Activated naive CD8-positive, alpha-beta T cell treated with anti-CD3 and anti-CD28 coated beads, Interleukin-2, amount 50 U/mL, for 24 hours (primary cell): ENCODE measurements at places on chromosomes 6 and 20.

- peak overlapping the region; percentile 77 for H3K27ac ChIP-seq
- H3K36me3 ChIP-seq: no peaks in the 10 kb centered on the region
- no peak overlapping the region for H3K4me3 ChIP-seq
- peaks cover 83% of the 10 kb centered on the region for H3K4me1 ChIP-seq
- no peak for DNase-seq
- no peaks in the 10 kb centered on the region for H3K27me3 ChIP-seq
Observed at GRCh38 chr6:90402831-90403192, 106.2 kb upstream of the BACH2 start.

DNA sequence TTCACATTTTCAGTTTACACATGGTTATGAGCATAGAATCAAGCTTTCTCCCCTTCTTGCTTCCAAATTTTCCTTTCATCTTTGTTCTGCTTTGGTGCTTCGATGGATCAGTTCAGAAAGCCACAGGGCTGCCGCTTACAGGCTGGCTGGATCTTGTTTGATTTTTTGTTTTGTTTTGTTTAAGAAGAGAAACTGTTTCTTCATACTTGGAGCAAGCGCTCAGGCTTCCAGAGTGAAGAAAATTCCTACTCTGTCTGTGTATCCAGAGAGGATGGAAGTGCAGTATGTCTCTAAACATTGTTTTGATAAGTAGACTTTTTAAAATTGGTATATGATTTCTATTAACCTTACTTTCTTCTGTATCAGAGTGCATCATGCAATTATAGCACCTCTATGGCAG is 66.9 kb downstream of the ARID1B start:
- no peak overlapping the region for H3K4me3 ChIP-seq
- peaks cover 7% of the 10 kb centered on the region for H3K36me3 ChIP-seq
- H3K27me3 ChIP-seq: no peaks in the 10 kb centered on the region
- H3K4me1 ChIP-seq: peaks cover 84% of the 10 kb centered on the region
- no peak for DNase-seq
- H3K27ac ChIP-seq: no peak overlapping the region

GRCh38 chr6:32968867-32969684 is 682 bp downstream of the BRD2 start:
- peaks cover 38% of the 10 kb centered on the region for H3K4me1 ChIP-seq
- H3K27me3 ChIP-seq: no peaks in the 10 kb centered on the region
- peak; percentile 76 for DNase-seq

- H3K36me3 ChIP-seq: no peaks in the 10 kb centered on the region
- no peaks in the 10 kb centered on the region for H3K4me1 ChIP-seq
- no peak for DNase-seq
- H3K4me3 ChIP-seq: no peak overlapping the region
Observed at GRCh38 chr20:19881990-19882389, 123.9 kb downstream of the RIN2 start.

DNA sequence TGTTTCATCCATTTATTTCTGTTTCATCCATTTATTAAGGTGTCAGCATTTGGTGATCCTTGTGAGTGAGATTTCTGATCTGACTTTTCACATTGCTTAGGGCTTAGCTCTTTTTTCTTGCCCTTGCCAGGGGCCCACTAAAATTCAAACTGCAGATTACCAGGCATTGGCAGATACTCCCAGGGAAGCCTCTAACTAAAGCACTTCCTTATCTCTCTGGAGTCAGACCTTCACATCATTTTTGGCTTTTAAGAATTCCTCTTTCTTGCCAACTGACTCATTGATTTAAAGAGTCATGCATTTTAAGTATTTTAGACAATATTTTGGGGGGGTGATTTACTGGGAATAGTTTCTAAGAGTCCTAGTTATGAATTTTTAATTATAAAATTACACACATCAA is 2.6 kb upstream of the WFDC8 start:
- no peak overlapping the region for H3K4me3 ChIP-seq
- no peak for DNase-seq
- H3K36me3 ChIP-seq: no peaks in the 10 kb centered on the region
- no peaks in the 10 kb centered on the region for H3K4me1 ChIP-seq
- H3K27ac ChIP-seq: no peak overlapping the region

GRCh38 chr20:17759449-17759848 is 59.7 kb downstream of the BANF2 start:
- peaks cover 1% of the 10 kb centered on the region for H3K27me3 ChIP-seq
- no peak overlapping the region for H3K27ac ChIP-seq
- H3K4me1 ChIP-seq: peaks cover 6% of the 10 kb centered on the region
- no peak for DNase-seq

GRCh38 chr20:15847196-15847784 is 726.0 kb downstream of the KIF16B start:
- no peak overlapping the region for H3K4me3 ChIP-seq
- no peak for DNase-seq
- H3K36me3 ChIP-seq: no peaks in the 10 kb centered on the region

DNA sequence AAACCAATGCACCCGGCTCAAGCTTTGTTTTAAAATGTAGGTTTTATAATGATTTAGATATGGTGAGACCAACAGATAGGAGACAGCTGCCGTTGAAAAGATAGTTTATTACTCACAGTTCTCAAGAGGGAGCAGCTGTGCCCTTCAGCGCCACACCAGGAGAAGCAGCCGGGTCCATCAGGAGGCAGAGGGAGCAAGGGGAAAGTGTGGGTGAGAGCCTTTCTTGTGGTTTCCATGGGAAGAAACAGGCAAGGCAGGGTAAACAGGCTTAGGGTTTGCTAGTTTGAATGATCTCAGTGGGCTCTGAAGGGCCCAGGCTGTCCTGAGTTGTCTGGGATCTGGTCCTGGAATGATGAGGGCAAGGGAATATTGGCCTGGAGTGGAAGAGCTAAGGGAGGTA is 117.7 kb upstream of the PLCB4 start:
- no peak overlapping the region for H3K27ac ChIP-seq
- no peak for DNase-seq

DNA sequence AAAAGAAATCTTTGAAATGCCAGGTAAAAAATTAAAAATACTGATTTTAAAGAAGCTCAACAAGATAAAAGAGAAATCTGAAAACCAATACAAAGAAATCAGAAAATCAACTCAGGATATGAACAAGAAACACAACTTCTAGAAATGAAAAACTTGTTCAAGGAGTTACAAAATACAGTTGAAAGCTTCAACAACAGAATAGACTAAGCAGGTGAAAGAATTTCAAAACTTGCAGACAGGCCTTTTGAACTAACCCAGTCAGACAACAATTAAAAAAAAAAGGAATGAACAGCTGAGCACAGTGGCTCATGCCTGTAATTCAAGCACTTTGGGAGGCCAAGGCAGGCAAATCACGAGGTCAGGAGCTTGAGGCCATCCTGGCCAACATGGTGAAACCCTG is 57.8 kb downstream of the PDSS2 start:
- H3K4me1 ChIP-seq: no peaks in the 10 kb centered on the region
- no peaks in the 10 kb centered on the region for H3K27me3 ChIP-seq
- peaks cover 54% of the 10 kb centered on the region for H3K36me3 ChIP-seq
- no peak overlapping the region for H3K27ac ChIP-seq
- H3K4me3 ChIP-seq: no peak overlapping the region
- no peak for DNase-seq
